Fibroblast of lung (primary cell): ENCODE measurements at places on chromosomes 11 and 22.
A peak's percentile ranks its signal among the peaks of the same experiment; 100 is the strongest.

DNA sequence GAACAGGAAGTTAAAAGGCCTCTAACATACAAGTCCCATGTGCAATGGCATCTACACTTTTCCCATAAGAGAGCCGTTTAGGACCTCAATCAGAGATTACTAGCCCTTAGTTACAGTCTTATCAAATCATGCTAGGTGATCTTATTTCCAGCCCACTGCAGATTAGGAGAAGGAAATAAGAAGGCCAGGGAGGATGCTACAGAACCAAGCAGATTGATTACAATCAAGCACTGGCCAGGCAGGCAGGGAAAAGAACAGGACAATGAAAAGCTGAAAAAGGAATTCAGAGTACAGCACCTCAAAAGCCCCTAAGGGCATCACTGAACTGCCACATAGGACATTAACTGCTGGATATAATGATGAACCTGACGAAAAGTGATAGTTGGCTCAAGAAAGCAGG, 73.0 kb downstream of the CLPB start:
- no peak for DNase-seq

DNA sequence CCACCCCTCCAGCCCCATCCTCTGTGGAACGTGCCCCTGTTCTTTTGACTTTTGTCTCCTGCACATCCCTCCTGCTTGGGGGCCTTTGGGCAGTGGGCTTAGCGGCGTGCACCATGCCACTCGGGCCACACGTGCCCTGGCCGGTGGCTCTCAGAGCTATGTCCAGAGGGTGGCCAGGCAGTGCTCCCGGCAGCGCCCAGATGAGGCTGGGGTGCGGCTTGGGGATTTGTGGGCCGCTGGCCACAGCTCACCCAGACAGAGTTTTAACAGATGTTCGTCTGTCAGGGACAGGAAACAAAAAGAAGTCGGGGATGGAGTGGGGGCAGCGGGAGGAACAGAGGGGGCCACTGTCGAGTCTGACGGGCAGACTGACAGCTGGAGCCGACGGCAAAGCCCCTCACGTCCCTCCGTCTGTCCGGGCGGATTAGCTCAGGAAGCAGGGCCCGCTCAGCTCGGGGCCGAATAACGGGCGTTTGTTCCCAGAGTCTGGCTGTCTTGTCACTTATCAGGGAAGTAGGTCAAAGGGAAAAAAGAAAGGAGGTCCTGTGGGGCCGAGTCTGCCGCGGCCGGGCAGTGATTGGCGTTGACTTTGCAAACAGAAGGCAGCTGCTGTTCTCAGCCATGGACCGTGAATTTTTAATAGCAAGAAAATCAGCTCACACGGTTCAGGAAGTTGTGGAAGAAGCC, 61.6 kb downstream of the LRP5 start:
- DNase-seq = peak; percentile 64

DNA sequence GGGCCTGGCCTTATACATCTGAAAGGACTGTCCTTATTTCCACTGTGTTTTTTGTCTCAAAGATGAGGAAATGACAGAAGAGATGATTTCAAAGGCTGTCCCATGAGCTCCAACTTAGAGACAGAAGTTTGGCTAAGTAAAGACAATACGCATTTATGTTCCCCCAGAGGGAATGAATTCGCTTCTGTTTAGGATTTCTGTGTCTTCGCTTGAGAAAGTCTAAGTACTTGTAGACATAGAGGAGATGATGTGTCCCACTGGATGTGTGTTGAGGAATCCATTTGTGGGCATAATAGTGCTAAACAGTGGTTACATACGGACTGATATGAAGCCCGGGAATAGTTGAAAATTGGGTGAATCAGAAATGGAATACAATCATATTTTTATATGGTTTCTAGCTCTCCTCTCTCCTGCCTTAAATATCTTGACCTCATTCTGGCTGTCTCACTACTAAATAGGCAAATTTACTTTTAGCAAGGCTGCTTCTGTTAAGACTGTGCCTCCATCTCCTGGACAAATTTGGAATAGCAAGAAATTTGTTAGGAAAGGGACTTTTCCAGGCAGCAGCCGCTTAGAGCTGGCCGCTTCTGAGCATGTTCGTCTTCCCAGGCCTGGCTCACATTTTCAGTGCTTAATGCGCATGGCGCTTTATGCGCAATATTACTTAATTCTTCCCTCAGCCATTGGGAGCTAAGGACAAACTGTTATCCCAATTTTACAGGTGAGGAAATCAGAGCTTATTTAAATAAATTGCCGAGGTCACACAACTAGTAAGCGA, 1.9 kb upstream of the PEX26 start:
- DNase-seq = peak; percentile 77

- no peak for DNase-seq
Observed at GRCh38 chr22:43293655-43294392, 49.3 kb downstream of the SCUBE1 start.

GRCh38 chr11:114209904-114210303, 86.3 kb upstream of the NNMT start:
- DNase-seq = no peak

- DNase-seq = peak; percentile 98
Observed at GRCh38 chr11:9760193-9760575, 96.3 kb downstream of the SWAP70 start.

- no peak for DNase-seq
Observed at GRCh38 chr11:113373981-113374560, 13.5 kb upstream of the ANKK1 start.

DNA sequence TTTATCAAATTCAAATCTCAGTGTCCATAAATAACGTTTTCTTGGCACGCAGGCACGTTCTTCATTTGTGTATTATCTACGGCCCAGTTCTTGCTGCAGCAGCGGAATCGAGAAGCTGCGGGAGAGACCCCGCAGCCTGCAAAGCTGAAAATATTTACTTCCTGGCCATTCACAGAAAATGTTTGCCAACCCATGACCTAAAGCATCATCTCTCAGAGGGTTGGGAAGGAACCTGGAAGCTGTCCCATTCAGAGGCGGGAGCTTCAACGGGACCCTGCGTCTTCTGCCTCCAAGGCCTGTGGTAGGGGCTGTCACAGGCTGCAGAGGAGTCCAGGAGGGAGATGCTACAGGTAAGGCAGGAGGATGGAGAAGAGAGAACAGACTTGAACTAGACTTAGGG, 319.2 kb downstream of the MN1 start:
- no peak for DNase-seq

GRCh38 chr22:16801571-16801970, 23.6 kb downstream of the XKR3 start:
- no peak for DNase-seq

DNA sequence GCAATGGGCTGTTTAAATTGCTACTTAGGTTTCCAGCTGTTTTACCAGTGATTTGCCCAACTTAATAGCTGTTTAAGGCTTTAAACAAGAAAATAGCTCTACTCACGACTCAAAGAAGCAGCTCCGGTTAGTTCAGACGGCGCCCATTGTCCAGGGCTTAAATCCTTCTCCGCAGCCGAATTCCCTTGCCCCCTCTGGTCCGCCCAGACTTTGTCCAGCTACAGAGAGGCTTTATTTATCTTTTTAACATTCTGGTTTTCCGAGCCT, 20.9 kb upstream of the SCUBE1 start:
- DNase-seq = no peak

GRCh38 chr11:95088946-95089619, 563 bp upstream of the ENDOD1 start:
- no peak for DNase-seq
